Stimulated activated CD4-positive, alpha-beta T cell treated with anti-CD3 and anti-CD28 coated beads, Interleukin-1b, Interleukin-23, amount 100 ng/mL, for 24 hours (primary cell): ENCODE measurements at places on chromosomes 12 and 14.

- DNase-seq, result no peak
Observed at GRCh38 chr14:79274641-79275291, 936.5 kb downstream of the DIO2 start.

DNA sequence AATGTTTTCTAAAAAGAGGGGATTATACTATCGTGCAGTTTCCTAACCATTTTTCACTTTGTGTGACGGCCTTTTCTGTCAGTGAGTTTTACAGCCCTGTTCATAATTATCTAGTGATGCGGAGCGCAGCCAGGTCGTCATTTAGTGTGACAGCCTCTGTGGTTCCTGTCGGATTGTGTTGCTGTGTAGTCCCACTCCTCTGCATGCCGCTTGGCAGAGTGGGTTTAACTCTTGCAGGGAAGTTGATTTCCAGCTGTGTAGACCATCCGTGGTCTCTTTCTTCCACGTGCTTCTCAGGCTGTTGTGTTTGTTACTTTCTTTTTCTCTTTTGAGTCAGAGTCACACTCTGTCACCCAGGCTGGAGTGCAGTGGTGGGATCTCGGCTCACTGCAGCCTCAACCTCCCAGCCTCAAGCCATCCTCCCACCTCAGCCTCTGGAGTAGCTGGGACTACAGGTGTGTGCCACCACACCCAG is 8.6 kb downstream of the RAN start:
- no peak for DNase-seq

GRCh38 chr14:91396959-91397815 is 20.4 kb downstream of the CCDC88C start:
- no peak for DNase-seq

DNA sequence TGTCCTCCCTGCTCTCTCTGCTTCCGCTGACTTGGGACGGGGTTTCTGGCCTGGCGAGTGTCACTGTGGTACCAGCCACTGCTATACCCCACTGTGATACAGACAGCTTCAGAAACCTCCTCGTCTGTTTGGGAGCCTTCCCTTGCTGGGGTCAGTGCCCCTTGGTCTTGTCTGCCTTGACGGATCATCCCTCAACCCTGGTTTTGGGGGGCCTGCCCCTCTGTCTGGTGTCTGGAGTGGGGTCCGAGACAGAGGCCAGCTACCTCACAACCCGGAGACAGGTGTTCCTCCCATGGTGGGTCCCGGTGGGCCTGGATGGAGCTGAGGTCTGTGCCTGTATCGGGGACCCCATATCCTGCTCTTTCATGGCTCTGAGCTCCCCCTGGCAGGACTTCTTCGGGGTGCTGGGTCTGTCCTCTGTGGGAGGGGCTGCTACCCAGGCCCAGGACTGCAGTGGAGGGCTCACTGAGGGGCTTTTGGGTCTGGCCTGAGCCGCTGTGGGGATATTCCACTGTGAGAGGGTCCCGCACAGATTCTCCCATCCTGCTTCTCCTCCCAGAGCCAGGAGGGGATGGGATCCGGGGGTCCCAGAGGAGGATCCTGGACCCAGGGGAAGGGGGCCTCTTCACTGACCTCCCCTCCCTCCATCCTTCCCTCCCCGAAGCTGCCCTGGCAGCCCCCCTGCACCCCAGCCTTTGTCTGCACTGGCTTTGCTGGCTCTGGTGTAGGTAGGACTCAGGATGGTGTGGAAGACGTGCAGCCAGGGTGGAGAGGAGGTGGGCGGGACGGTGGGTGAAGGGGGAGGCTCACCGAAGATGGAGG is 365.5 kb downstream of the TMEM121 start:
- no peak for DNase-seq

GRCh38 chr14:31265701-31266398 is 58.3 kb upstream of the HECTD1 start:
- DNase-seq, result no peak

DNA sequence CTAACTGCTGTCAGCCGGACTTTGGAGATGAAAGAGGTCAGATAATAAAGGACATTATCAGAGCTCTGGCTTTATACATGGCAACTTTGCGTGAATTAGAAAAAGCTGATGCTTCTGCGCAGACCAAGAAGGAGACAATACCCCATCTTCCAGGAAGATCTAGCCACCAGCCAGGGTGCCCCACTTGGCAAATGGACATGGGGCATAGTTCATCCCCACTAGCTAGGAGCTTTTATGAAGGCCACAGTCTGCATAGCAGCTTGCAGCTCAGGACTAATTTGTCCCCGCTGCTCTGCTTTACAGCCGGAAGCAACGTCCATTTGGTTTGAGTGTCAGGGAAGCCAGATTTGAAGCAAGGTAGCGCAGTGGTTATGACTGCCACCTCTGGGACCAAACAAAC is 101.0 kb downstream of the TMEM132C start:
- DNase-seq, result no peak

GRCh38 chr14:95250140-95250769 is 69.5 kb downstream of the CLMN start:
- DNase-seq, result no peak

DNA sequence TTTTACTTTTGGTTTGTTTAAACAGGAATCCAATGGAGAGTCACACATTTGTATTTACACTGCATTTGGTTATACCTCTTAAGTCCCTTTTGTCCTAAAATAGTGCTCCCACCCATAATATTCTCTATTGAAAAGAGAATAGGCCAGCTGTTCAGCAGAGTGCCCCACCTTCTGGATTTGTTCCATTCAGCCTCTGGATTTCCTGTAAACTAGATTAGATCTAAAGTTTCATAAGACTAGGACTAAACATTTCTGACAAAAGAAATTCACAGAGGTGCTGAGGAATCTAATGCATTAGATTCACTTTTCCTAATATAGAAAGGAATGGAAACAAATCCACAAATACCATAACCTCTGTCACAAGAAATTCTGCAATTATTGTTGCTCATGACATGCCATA is 38.1 kb downstream of the GCH1 start:
- no peak for DNase-seq

GRCh38 chr14:55381561-55381960 is 30.1 kb downstream of the ATG14 start:
- no peak for DNase-seq

GRCh38 chr14:36507847-36508417 is 12.1 kb downstream of the NKX2-1 start:
- DNase-seq, result no peak

DNA sequence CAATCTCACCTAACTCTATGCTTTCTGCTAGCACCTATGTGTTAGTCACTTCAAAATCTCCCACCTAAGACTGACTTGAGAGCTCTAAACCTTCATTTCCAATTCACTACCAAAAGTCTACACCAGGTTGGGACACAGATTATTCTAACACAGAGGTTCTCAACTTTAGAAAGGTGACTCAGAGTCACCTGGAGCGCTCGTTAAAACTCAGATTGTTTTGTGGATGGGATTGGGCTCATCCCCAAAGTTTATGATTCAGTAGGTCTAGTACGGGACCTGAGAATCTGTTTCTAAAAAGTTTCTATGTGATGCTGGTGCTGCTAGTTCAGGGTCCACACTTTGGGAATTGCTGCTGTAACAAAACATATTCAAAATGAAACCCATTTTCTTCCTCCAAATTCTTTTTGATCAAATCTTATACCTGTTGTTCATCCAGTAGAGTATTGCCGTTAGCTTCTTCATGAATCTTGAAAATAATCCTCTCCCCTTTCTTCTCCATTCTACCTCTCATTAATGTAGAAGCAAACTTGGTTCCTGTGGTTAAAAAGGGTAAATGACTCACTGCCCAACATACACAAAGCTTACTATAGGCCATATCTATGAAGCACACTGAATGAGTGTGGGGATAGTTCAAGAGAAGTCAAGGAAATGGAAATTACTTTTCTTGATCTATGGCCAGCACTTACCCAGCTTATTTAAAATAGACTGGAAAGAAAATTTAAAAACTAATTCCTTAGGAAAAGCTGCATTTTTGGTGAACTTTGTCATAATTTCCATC is 206.7 kb downstream of the KIF21A start:
- DNase-seq, result no peak

DNA sequence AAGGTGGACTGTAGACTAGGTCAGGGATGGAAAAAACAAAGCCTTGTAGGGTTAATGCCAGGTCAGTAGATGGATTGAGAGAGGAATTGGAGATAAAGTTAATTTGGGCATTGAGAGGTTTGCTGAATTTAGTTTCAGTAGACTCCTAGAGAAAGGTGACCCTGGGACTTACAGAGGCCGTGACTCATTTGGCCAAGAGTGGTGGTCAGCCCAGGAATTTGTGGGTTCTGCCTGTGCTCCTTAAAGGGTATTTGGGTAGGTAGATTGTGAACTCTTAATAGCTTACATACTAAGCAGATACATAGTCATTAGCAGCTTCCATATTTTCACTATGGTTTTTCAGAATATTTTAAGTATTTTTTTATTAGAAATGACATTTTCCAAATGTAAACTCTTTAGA is 21.8 kb downstream of the PLEKHA5 start:
- DNase-seq, result no peak

DNA sequence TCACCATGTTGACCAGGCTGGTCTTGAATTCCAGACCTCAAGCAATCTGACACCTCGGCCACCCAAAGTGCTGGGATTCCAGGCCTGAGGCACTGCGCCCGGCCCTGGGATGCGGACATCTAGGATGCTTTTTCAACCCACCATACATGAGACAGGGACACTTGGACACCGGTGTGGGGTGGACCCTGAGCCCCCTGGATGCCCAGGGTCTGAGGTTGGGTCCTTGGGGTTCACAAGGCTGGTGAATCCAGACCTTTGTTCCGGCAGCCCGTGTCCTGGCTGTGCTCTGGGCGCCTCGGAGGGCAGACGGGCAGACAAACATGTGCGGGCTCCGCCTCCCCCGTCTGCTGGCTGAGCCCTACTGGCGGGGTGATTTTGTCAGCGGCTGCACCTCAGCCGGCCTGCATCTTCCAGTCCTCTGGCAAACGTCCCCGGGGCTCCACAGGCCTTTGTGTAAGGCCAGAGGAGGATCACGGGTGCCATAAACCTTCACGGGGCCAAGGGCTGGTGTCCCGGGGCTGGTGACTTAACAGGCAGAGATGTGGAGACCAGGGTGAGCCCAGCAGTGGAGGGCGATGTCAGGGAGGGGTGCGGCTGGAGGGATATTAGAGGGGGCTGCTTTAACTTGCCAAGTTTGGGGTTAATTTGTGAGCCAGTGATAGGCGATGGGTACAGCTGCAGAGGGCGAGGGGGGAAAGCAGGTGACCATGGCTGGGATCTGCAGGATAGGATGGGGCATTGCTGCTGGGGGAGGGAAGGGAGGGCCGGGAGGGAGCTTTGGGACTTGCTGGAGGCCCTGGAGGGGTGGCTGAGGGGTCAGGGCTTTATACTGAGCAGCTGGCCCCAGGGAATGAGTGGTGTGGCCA is 5.8 kb downstream of the ASPG start:
- no peak for DNase-seq

DNA sequence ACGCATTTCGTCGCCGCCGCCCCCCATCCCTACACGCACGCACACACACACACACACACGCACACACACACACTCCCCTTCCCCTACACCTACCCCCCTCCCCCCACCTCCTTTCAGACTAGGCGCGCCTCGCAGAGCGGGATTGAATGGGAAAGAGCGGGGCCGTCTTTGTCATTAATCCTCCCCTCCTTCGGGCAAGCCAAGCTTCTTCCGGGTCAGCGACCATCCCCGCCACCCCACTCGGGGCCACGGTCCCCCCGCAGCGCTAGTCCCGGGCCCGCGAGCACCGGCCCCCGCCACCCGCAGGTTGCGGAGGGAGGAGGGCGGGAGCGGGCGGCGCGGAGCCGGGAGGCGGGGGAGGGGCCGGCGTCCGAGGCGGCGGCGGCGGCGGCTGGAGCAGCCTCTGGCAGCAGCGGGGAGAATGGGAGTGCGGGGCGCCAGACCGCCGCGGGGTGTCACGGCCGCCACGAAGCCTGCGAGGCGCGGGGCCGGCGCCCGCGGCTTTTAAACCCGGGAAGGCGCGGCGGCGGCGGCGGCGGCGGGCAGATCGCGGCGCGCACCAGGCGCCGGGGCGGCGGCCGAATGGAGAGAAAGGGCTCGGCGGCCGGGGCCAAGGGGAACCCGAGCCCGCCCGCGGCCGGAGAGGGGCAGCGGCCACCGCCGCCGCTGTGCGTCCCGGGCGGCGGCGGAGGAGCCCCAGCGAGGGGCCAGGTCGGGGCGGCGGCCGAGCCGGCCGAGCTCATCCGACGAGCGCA is at the start of gene TTC9:
Gene TTC9, plus strand, starts transcription at position 369 of the 755 bp plus-strand sequence. Its CDS starts 214 bp downstream, at position 583.
- DNase-seq, result no peak

DNA sequence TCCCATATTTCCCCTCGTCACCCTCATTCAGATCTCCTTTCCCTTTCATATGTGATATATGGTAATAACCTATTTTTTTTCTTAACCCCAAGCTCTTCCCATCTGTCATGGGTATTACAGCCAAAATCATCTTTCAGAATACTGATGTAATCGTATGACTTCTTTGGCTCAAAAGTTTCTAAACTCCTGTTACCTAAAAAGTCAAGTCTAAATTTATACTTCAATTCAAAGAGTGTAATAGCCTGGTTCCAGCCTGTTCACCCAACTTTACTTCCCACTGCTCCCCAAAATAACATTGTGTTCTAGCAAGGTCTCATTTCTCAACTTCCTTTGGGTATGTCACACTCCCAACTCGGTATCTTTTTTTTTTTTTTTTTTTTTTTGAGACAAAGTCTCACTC is 48.5 kb downstream of the TBK1 start:
- no peak for DNase-seq

- DNase-seq, result no peak
Observed at GRCh38 chr14:101480747-101481530, 80.4 kb upstream of the DIO3 start.

GRCh38 chr12:106445959-106446358 is 88.4 kb downstream of the POLR3B start:
- no peak for DNase-seq

DNA sequence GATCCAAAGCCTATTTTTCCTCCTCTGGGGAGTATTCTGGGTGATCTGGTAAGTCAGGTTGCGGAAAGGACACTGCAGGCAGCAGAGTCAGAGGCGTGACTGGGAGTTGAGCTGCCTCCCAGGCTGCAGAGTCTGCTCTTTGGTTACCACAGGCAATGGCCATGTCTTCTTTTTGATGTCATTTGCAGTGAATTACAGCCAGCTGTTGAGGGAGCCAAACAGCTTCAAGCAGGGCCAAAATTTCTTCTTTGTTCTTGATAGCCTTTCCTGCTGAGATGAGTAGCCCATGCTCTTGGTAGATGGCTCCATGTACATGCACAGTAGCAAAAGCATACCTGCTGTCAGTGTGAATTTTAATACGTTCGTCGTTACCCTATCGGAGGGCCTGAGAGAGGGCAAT is 116.6 kb upstream of the PZP start:
- DNase-seq, result no peak

DNA sequence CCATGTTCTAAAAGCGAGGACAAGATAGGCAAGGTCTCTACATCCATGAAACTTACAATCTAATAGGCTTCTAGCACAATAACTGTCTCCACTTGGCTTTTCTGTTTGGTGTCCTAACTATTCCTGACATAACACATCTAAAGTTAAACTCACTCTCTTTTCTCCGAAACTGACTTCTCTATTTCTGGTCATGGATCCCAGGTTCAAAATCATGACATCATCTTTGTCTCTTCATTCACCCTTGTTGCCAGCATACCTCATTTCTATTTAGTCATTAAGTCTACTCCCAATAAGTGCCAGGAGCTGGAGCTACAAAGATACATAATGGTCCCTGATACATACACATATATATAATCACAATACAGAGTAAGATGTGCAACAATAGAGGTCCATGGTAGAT is 53.9 kb upstream of the CEP83 start:
- no peak for DNase-seq
